ENCODE measurements at places on chromosomes 11 and 22.

DNA sequence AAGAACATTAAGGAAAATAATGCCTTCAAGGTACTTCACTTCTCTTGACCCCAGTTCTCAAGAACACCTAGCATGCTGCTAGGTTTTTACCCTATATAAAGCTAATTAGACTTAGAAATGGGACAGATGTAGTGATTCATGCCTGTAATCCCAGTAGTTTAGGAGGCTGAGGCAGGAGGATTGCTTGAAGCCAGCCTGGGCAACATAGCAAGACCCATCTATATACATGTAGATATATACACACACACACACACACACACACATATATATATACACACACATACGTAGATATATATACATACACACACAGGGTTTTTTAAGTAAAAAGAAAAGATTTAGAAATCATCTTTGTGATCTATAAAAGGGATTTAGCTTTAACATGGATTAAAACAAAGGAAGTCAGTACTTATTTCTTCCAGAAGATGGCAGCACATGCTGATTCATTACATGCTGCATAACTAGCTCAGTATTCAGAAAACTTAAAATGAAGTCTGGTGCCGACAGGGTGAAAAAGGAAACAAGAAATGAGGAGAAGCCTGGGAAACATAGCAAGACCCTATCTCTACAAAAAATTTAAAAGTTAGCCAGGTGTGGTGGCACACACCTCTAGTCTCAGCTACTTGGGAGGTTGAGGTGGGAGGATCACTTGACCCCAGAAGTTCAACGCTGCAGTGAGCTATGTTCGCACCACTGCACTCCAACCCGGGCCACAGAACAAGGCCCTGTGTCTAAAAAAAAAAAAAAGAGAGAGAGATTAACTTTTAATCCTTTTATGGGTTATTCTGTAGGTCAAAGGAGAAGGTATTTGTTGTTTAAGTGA lies 28.5 kb upstream of the RBX1 start:
- peak; percentile 20 for DNase-seq

- no peak for DNase-seq
Measured at GRCh38 chr11:20156876-20157613, 3.2 kb downstream of the DBX1 start.

GRCh38 chr11:34185926-34186841 lies 80.8 kb downstream of the NAT10 start:
- no peak for DNase-seq

GRCh38 chr22:17733466-17733865 lies 40.8 kb downstream of the BID start:
- DNase-seq: no peak

Measured in A549 (cell line).